ENCODE measurements at places on chromosomes 11 and 22. TPM values are rescaled to one million over a fixed set of nuclear protein-coding genes. Genes with fewer than 3 reads are reported as not detected.

RAB36 gene
- 3.7 TPM for total RNA-seq

RHOD gene
- total RNA-seq: 10.1 TPM

MMP7 gene
- total RNA-seq: not detected

LAYN gene
- total RNA-seq: 34.4 TPM

POU2AF1 gene
- not detected for total RNA-seq

PRG3 gene
- not detected for total RNA-seq

KIRREL3 gene
- total RNA-seq: 0.59 TPM

TSSK2 gene
- not detected for total RNA-seq

TRIM48 gene
- total RNA-seq: not detected

OR5B21 gene
- total RNA-seq: not detected

MS4A6A gene
- total RNA-seq: not detected

SPDYC gene
- total RNA-seq: not detected

DEPDC7 gene
- 8.9 TPM for total RNA-seq

PGGHG gene
- total RNA-seq: 21.6 TPM

GSTP1 gene
- total RNA-seq: 647 TPM

GRM5 gene
- 0.05 TPM for total RNA-seq

APOL1 gene
- 29.1 TPM for total RNA-seq

HNRNPUL2 gene
- 14.3 TPM for total RNA-seq

SERPING1 gene
- 4.5 TPM for total RNA-seq

KCTD14 gene
- total RNA-seq: 0.42 TPM

SCGB2A2 gene
- not detected for total RNA-seq

ELMOD1 gene
- total RNA-seq: 2.8 TPM

HTR3B gene
- not detected for total RNA-seq

MRGPRX2 gene
- total RNA-seq: not detected

TEX12 gene
- total RNA-seq: 0.30 TPM

JAML gene
- total RNA-seq: not detected

LMNTD2 gene
- total RNA-seq: 0.60 TPM

Measured in smooth muscle cell of the umbilical artery (primary cell).